Activated CD4-positive, alpha-beta T cell treated with anti-CD3 and anti-CD28 coated beads, Interleukin-2, amount 50 U/mL, for 4 hours (primary cell): ENCODE measurements at places on chromosomes 12 and 14.

- DNase-seq = no peak
Measured at GRCh38 chr12:2359725-2360629, 307.2 kb downstream of the CACNA1C start.

DNA sequence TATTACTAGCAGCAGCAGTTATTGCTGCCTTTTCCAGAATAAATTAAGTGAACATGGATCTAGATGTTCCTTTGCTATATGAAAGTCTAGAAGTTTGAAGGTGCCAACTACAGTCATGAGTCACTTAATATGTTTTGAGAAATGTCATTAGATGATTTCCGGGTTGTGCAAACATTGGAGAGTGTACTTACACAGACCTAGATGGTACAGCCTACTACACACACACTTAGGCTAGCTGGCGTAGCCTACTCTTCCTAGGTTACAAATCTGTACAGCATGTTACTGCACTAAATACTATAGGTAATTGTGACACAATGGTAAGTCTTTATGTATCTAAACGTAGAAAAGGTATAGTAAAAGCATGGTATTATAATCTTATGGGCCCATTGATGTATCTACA, 368.1 kb downstream of the PDZRN4 start:
- DNase-seq = no peak

GRCh38 chr12:85065837-85066482, 29.8 kb downstream of the LRRIQ1 start:
- DNase-seq = no peak

- no peak for DNase-seq
Measured at GRCh38 chr14:54230645-54231044, 166.2 kb upstream of the CDKN3 start.

DNA sequence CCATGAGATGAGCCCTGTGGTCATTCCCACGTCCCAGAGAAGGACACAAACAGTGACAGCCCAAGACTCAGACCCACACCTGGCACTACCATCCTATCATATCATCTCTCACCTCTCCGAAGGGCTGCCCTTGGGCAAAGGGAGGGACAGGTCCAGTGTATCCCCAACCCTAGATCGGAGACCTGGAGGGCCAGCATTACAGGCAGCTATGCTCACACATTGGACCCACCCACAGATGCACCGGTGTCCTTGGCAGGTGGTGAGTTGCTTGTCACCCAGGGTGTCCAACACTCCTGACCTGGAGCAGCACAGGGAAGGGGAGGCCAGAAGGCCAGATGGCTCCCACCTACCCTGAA, 117.4 kb downstream of the DICER1 start:
- DNase-seq = no peak
